ENCODE measurements at places on chromosomes 13 and 19.

DNA sequence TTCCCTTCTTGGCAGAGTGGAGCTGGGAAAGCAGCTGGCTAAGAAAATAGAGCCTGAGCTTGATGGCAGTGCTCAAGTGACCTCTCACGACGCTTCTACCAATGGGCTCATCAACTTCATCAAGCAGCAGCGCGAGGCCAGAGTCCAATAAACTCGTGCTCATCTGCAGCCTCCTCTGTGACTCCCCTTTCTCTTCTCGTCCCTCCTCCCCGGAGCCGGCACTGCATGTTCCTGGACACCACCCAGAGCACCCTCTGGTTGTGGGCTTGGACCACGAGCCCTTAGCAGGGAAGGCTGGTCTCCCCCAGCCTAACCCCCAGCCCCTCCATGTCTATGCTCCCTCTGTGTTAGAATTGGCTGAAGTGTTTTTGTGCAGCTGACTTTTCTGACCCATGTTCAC is 4.3 kb upstream of the PDCD2L start:
- no peak for DNase-seq

GRCh38 chr13:33352526-33352925 is 67.0 kb upstream of the STARD13 start:
- DNase-seq = no peak

- DNase-seq = no peak
Observed at GRCh38 chr13:42152495-42152894, 104.0 kb downstream of the DGKH start.

DNA sequence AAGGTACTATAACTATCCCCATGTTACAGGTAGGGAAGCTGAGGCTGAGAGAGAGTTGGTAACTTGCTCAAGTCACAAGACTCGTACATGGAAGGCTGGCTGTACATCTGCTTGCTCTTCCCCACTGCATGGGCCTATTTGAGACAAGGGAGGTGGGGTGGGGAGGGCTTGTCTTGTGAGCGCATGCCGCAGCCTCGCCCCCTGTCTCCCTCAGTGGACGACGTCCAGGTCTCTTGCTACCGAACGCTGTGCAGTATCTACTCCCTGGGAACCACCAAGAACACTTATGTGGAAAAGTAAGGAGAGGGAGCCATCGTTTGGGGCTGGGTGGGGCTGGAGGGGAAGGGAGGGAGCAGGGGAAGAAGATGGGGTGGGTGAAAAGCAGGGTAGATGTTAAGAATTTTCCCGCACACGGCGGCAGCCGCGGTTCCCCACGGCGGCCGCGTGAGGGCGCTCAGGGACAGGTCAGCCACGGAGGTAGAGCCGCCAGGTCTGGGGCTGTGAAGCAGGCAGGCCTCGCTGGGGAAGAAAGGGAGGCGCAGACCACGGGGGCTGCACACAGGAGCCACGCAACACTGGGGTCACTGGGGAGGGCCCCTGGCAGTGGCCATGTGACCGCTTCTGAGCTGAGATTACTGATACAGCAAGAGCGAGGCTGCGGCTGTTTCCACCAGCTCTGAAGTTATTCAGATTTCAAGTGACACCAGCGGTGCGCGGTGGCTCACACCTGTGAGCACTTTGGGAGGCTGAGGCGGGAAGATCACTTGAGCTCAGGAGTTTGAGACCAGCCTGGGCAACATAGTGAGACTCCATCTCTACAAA is 81.5 kb downstream of the RYR1 start:
- DNase-seq = peak; percentile 86

DNA sequence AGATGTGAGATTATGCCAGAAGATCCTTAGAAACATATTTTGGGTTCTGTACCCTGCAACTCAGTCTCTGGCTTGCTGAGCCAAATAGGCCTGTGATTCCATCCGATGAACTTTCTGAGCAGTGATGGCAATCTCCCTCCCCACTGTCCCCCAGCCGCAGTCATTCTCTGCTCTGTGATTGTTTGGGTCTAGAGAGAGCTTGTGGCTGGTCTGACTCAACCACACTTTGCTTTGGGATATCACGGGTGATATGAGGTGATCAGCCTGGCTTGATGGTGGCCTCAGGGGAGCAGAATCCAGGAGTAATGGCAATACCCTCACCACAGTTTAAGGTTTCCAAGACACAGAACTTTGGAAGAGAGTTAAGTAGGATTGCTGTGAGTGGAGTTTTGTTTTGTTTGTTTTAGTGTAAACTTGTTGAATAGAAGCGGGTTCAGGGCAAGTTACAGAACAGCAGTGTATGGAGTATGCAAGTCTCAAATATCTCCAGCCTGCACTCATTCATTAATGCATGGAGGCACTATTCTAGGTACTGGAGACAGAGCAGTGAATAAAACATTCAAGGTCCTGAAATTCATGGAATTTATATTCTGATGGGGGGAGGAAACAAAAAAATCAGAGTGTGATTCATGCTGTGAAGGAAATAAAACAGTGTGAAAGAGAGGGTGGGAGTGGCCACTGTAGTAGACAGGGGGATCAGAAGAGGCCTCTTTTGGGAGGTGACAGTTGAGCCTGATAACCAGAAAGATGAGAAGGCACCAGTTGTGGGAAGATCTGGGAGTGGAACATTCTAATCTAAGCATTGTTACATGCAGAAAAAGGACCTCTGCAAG is 5.3 kb downstream of the SAMD4B start:
- DNase-seq = no peak

DNA sequence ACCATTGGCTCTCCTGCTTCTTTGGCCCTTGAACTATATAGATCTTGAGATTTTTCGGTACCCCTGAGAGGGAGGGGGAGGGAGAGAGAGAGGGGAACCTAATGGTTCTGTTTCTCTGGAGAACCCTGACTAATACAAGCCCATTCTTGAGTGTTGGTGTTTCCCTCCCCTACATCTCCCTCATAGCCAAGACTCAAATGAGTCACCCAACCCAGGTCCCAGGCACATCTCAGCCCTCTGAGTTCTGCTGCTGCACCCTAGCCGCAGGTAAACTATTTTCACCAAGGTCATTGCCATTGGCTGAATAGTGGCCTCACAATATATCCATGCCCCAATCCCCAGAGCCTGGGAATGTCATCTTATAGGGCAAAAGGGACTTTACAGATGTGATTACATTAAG is 225.8 kb upstream of the MAB21L1 start:
- DNase-seq = no peak

DNA sequence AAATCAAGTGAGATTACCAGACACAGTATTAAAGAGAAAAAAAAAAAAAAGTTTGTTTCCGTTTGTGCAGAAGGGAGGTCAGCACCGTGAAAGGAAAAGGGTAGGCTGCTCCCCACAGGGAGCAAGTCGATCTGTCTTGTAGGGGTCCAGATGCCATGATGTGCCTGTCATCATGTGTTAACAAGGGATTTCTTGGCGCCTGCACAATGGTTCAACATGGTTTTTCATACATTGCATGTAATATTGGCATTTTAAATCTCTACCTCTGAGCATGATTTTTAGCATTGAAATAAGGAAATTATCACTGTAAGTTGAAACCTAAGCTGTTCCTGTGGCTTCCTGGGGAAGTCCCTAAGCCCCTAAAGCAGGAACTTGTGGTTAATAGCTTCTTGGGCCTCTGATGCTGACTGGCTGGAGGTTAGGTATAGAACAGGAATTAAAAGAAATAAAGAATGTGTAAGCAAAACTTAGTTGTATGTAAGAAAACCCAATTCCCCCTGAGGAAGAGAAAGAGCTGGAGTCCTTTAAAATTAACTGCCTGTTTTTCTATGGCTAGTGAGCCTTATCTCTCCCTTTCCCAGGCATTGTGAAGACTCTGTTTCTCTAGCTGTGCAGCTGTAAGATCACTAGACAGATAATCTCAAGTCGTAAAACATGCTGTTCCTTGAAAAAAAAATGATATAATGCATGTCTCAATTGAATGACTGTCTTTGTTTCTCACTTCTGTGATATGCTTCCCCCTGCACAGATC is 7.4 kb upstream of the FCGBP start:
- no peak for DNase-seq

DNA sequence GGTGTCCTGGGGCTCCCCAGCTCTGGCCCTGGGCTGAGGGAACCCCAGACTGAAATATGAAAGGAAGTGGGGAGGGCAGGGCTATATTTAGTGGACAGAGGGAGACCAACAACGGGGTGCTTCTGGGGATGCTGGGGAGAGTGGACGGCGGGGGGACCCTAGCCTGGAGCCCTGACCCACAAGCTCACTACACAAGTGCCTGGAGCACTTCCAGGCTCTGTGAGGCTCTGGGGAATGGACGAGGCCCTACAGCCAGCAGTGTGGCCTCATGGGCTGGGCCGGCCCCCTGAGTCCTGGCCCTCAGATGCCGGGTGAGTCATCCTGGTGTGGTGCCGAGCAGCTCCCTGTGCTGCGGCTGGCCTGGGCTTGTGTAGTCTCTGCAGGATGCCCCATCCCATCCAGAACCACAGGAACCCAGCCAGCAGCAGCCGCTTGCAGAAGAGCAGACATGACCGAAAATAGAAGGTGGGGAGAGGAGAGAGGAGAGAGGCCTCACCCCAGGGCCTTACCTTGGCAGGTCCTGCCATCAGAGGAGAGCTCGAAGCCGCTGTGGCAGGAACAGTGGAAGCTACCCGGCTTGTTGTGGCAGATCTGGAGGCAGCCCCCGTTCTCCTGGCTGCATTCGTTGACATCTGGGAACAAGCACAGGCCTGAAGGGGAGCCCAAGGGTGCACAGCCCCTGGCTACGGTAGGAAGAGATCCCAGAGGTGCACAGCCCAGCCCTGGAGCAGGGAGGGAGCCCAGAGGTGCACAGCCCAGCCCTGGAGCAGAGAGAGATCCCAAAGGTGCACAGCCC is 26.1 kb downstream of the GAS6 start:
- peak; percentile 89 for DNase-seq
